ENCODE measurements at places on chromosomes 3 and 15. TPM values are rescaled to one million over a fixed set of nuclear protein-coding genes. Genes with fewer than 3 reads are reported as not detected.

ARRDC4 gene
- polyA plus RNA-seq: 14.4 TPM

TMEM207 gene
- polyA plus RNA-seq: not detected

DZIP1L gene
- polyA plus RNA-seq: 1.1 TPM

C2CD4B gene
- polyA plus RNA-seq: not detected

EIF4G1 gene
- polyA plus RNA-seq: 241 TPM

ISL2 gene
- 16.7 TPM for polyA plus RNA-seq

DNA sequence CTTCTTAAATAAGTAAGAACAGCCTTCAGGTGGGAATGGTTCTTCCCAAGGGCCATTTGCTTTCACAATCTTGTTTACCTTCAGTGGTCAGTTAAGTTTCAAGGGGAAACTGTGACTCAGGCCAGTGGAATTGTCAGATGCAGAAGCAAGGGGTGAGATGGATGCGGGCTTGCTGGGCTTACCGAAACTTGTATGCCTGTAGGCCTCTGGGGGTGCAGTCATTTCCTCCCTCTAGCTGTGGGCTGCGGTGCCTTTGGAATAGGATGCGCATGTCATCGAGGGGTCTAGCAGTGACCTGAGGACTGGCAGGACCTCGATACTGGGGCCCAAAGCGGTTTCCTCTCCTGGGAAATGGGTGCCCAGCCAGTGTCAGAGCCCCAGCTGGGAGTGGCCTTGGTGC, 121.6 kb downstream of the EEFSEC start:
- DNase-seq: no peak

DNA sequence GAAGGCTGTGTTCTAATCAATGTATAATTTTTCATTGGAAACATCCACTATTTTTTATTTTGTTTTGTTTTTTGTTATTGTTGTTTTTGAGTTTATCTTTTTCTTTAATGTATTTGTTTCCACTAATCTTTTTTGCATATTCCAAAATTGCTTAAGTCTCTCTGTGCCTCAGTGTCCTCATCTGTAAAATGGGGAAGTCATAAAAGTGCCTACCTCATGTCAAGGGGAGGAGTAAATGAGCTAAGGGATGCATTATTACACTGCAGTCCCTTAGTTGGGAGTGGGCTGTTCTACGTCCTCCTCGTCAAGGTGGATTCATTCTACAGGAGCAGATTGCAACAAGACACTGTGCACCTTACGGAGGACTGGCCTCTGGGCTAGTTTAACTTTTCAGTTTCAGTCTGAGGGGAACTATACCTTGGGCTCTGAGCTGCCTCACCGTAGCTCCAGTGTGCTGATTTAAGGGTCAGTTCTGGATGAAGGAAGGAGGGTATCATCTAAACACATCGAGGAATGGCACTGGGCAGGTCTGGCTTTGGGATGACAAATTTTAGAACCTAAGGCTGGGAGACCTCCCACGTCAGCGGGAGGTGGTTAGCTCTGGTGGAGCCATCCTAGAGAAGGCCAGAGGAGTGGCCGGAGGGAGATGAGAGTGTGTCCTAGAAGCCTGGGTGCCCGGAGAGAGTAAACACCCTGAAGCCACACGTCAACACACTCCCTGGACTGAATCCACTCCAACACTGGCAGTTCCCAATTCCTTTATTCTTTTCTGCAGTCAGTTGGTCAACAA, 5.1 kb upstream of the SRP14 start:
- no peak for DNase-seq

DNA sequence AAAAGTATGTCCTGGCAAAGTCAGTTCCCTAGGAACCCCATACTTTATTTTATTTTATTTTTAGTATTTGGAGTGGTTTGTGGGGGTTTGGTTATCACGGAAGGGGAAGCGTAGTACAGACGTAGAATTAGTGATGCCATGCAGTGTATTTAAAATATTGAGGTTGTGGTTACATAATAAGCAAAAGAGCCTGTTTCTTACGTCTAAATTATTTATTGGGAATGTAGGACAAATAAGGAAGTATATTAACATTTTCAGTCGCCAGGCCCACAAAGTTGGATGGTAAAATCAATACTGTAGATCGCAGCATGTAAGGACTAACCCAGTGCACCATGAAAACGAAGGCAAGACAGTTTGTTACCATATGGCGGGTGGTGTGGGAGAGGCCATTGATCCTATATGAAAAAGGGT, 558 bp downstream of the DTWD1 start:
- peak; percentile 31 for DNase-seq

- DNase-seq: no peak
These were observed 86.4 kb upstream of the SLC4A7 start for GRCh38 chr3:27570421-27571106.

- no peak for DNase-seq
These were observed 25.8 kb upstream of the ANXA2 start for GRCh38 chr15:60423537-60423936.

DNA sequence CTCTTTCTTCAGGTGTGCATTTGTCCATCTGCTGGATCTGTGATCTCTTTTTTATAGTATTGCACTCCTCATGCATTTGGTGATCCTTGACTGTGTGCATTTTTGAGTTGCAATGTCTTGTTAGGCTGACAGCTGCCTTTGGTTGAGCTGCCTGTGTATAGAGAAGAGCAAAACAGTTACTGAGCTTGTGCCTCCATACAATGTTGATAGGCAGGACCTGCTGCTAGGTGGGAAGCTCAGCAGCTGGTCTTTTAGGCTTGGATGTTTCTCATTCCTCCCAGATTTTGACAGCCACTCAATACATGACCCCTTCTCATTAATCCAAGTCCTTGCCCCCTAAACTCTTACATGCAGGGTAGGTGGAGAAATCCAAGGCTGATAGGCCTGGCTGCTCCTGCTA, 74.8 kb upstream of the PIAS1 start:
- no peak for DNase-seq

- DNase-seq: peak; percentile 52
These were observed at the start of gene ITIH4 for GRCh38 chr3:52830535-52831258. ITIH4 (minus strand) TSS chr3:52830672; CDS start chr3:52830642, 30 bp downstream.

DNA sequence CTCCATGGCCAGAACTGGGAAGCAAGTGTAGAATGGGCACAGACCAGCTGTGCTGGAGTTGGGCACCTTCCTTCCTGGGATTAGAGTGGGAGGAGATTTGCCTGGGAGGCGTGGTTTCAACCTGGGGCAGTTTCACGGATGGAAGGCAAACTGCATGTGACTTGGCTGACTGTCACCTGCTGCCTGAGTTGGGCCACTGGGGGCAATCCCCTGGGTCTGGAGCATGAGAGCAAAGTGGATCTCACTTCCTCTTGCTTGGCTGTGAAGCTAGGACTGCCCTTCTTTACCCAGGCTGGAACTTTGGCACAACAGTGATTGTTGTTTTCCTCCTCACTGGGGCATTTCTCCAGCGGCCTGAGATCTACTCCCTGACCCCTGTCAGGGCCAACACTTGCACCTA, 1247.0 kb upstream of the EPHA6 start:
- no peak for DNase-seq

- no peak for DNase-seq
These were observed 4.6 kb downstream of the SRP14 start for GRCh38 chr15:40034186-40034946.

DNA sequence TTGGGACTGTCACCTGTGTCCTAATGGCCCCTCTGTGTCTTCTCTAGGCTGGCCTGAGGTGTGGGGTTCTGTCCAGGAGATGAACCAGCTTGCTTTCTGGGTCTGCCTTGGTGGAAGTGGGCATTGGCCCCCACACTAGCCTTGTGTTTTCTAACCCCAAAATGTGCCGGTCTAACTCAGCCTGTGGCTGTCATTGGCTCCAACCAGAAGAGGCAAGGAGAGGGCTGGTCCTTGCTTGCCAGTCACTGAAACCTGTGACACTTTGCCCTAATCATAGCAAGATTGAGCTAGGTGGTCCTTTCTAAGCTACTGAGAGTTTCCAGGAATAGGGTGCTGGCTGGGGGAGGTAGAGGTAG, 2.2 kb downstream of the C15orf39 start:
- DNase-seq: peak; percentile 15

GRCh38 chr3:42633544-42633943, 20.0 kb upstream of the ZBTB47 start:
- no peak for DNase-seq

- no peak for DNase-seq
These were observed 29.1 kb downstream of the SSR3 start for GRCh38 chr3:156525808-156526207.

Measured in K562 (cell line).